GM12878 (cell line): ENCODE measurements at places on chromosomes 7 and 10. TPM values are rescaled to one million over a fixed set of nuclear protein-coding genes. Genes with fewer than 3 reads are reported as not detected.
A peak's percentile ranks its signal among the peaks of the same experiment; 100 is the strongest.

GRCh38 chr10:115441907-115442545, 348.9 kb downstream of the ATRNL1 start:
- no peaks in the 10 kb centered on the region for H3K4me1 ChIP-seq
- no peaks in the 10 kb centered on the region for H3K27me3 ChIP-seq
- DNase-seq: no peak
- no peak overlapping the region for H3K27ac ChIP-seq
- H3K36me3 ChIP-seq: no peaks in the 10 kb centered on the region

GRCh38 chr7:135253851-135254771, 20.5 kb downstream of the STRA8 start:
- H3K4me1 ChIP-seq: peaks cover 9% of the 10 kb centered on the region; the same call in 1 of the 2 replicates
- H3K36me3 ChIP-seq: no peaks in the 10 kb centered on the region
- no peak overlapping the region for H3K4me3 ChIP-seq
- H3K27me3 ChIP-seq: no peaks in the 10 kb centered on the region
- H3K27ac ChIP-seq: no peak overlapping the region
- no peak for DNase-seq

DNA sequence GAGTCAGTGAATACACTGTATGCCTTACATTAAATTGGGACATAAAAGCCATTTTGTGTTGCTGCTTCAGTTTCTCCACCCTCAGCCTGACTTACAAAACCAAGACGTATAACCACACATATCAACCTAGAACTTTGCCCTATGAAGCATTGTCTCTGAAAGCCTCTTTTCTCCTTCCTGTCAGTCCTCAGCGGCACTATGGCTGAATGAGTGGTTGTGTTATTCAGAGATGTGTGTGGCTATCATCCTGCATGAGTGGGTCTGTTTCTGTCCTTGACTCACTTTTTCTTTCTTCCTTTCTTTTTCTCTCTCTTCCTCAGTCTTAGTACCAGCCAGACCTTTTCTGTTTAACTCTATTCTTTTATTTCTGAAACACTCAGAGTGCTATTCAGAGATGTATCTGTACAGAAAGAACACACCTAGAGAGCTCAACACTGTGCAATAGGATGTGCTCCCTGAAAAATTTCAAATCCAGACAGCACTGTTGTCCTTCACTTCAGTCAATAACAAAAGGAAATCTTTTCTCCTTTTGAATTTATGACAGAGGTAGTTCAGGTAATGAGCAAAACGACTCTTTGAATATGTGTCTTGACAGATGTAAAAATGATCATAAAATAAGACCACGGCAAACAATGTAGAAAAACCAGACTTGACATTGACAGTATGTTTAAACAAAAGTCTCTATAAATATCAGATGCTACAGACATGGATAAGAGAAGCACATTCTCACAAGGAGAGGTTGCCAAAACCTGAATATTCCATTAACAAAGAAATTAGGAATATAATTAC, 163.3 kb upstream of the FEZF1 start:
- H3K27me3 ChIP-seq: no peaks in the 10 kb centered on the region
- DNase-seq: no peak
- no peak overlapping the region for H3K4me3 ChIP-seq
- H3K36me3 ChIP-seq: no peaks in the 10 kb centered on the region

DNA sequence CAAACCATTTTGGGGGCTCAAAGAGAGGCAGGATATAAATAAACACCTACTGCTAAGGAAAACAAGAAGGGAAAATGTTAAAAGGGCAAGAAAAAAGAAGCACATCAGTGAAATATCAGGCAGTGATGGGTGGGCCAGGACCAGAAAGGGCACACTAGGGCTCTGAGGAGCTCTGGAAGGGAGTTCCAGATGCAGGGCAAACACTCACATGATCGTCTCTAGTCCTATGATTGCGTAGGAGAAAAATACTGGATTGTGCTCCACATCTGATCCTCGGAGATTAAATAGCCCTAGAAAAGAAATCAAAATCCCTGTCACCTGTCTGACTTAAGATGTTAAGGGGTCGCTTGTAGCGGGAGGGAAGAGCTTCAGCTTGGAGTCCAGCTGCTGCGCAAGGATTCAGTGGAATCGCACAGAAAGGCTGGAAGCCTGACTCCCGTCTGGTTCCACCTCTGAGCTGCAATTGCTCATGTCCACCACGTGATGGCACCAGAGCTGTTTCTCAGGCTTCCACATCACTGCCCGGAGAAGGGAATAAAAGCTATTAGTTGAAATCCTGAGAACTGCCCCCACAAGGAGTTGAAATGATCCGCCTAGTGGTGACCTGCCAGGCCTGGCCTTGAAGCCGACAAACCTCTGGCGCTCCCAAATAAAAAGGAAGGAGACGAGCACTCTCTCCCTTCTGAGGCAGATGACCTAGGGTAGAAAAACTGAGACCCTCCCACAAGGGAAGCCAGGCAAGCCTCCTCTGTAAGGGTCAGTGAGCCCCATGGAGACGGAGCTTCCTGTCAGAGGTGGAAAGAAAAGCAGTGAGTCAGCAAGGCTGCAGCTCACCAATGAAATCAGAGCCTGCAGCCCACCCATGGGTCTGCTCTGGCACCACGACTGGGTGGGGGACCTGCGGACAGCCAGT, 39.2 kb downstream of the XPNPEP1 start:
- no peak overlapping the region for H3K27ac ChIP-seq
- peaks cover 15% of the 10 kb centered on the region for H3K4me1 ChIP-seq

- H3K4me3 ChIP-seq: no peak overlapping the region
- no peak for DNase-seq
- no peaks in the 10 kb centered on the region for H3K27me3 ChIP-seq
These were observed 57.7 kb upstream of the ZNRF2 start for GRCh38 chr7:30226614-30227268.

GRCh38 chr7:103851357-103851756, 138.1 kb downstream of the RELN start:
- H3K27ac ChIP-seq: no peak overlapping the region
- no peaks in the 10 kb centered on the region for H3K27me3 ChIP-seq
- no peaks in the 10 kb centered on the region for H3K36me3 ChIP-seq
- H3K4me1 ChIP-seq: no peaks in the 10 kb centered on the region

- DNase-seq: no peak
- no peaks in the 10 kb centered on the region for H3K27me3 ChIP-seq
- H3K4me1 ChIP-seq: no peaks in the 10 kb centered on the region
- peaks cover 2% of the 10 kb centered on the region; the same call in 1 of the 2 replicates for H3K36me3 ChIP-seq
- H3K27ac ChIP-seq: no peak overlapping the region
These were observed 99.1 kb downstream of the BMPR1A start for GRCh38 chr10:86855513-86855912.

- no peak overlapping the region for H3K27ac ChIP-seq
- H3K4me1 ChIP-seq: peaks cover 6% of the 10 kb centered on the region
- no peak for DNase-seq
- no peak overlapping the region for H3K4me3 ChIP-seq
- no peaks in the 10 kb centered on the region for H3K36me3 ChIP-seq
These were observed 12.1 kb downstream of the ATG9B start for GRCh38 chr7:151012031-151012692.

- no peak for DNase-seq
- no peaks in the 10 kb centered on the region for H3K4me1 ChIP-seq
- no peaks in the 10 kb centered on the region for H3K36me3 ChIP-seq
- no peak overlapping the region for H3K27ac ChIP-seq
- H3K27me3 ChIP-seq: no peaks in the 10 kb centered on the region
- H3K4me3 ChIP-seq: no peak overlapping the region
These were observed 121.5 kb upstream of the PRR15 start for GRCh38 chr7:29442146-29442545.

DNA sequence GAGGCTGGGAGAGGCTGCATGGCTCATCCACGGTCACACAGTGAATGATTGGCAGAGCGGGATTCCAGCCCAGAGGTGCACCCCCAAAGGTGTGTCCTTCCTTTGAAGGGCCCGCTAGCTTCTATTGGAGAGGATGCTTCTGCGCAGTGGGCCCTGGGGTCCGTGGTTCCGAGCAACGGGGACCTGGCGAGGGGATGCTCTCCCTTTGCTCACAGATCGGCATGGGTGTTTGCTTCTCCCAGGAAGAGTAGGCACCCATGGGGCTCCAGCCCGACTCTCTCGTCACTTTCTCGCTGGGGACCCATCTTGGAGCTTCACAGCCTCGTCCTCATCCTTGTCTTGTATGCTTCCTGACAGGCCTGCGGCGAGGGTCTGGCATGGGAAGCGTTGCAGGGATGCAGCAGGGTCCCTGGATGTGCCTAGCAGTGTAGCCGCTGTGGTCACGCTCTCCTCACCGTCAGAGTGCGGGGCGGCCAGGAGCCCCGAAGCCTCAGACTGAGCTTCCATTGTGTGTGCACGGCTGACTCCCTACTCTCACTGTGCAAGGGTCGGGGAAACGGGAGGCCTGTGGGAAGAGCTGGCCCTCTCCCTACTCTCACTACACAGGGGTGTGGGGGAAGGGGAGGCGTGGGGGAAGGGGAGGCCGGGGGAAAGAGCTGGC, 538.5 kb upstream of the FOXK1 start:
- no peaks in the 10 kb centered on the region for H3K27me3 ChIP-seq
- no peak for DNase-seq
- H3K36me3 ChIP-seq: no peaks in the 10 kb centered on the region
- H3K4me3 ChIP-seq: no peak overlapping the region
- no peaks in the 10 kb centered on the region for H3K4me1 ChIP-seq

DNA sequence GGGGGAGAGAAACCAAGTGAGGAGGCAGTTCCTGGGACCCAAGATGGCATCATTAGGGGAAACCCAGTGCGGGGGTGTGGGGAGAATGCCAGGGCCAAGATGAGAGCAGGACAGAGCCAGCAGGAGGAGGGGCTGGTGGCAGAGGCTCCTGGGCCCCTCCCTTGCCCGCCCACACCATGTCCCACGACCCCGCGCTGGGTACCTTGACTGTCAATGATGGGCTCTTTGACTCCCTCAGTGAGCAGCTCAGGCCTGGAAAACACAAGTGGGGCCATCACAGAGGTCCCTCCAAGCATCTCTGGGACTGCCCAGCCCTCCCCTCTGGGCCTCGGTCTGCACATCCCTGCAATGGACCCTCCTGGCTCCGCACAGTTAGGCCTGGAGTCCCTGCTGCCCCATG, 75.4 kb downstream of the RABGEF1 start:
- peaks cover 6% of the 10 kb centered on the region for H3K4me1 ChIP-seq
- H3K27me3 ChIP-seq: no peaks in the 10 kb centered on the region
- no peak overlapping the region for H3K4me3 ChIP-seq
- no peaks in the 10 kb centered on the region; the same call in 1 of the 2 replicates for H3K36me3 ChIP-seq
- H3K27ac ChIP-seq: no peak overlapping the region

DNA sequence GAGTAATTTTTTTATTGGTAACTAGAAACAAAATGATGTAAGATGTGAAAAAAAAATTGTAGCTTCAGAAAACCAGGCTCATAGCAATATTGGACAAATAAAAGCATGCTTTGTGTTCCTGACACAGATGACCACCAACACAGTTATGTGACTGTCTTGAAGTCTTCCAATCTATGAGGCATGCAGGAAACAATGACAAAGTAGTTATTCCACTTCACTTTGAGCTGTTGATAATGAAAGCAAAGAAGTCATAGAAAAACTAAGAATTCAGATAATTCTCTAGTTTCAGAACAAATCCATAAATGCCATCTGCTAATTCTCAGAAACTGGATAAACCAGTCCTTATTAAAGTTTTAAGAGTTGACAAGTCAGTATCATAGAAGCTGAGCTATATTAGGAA, 378.4 kb upstream of the SEMA3D start:
- no peak for DNase-seq
- H3K27ac ChIP-seq: no peak overlapping the region
- H3K4me3 ChIP-seq: no peak overlapping the region
- no peaks in the 10 kb centered on the region for H3K27me3 ChIP-seq

- H3K4me3 ChIP-seq: no peak overlapping the region
- H3K27ac ChIP-seq: no peak overlapping the region
- no peaks in the 10 kb centered on the region for H3K36me3 ChIP-seq
- DNase-seq: peak; percentile 36
- no peaks in the 10 kb centered on the region for H3K27me3 ChIP-seq
These were observed 196.8 kb downstream of the SKAP2 start for GRCh38 chr7:26667514-26668133.

- no peaks in the 10 kb centered on the region for H3K27me3 ChIP-seq
- peaks cover 33% of the 10 kb centered on the region for H3K4me1 ChIP-seq
- no peak for DNase-seq
These were observed 2.1 kb upstream of the ADAM8 start for GRCh38 chr10:133278577-133279265.

GRCh38 chr7:80612880-80613279, 25.6 kb upstream of the CD36 start:
- no peaks in the 10 kb centered on the region for H3K4me1 ChIP-seq
- DNase-seq: no peak
- H3K36me3 ChIP-seq: no peaks in the 10 kb centered on the region
- no peak overlapping the region for H3K27ac ChIP-seq
- H3K27me3 ChIP-seq: no peaks in the 10 kb centered on the region

Gene NRG3
- 0.41 and 0.45 TPM in 2 replicates for total RNA-seq

Gene LRRC61
- 28.9 and 31.1 TPM in 2 replicates for total RNA-seq

Gene CHN2
- total RNA-seq: 0.27 and 0.33 TPM in 2 replicates

Gene SOSTDC1
- not detected in 2 replicates for total RNA-seq

Gene SPDYE18
- 0.74 TPM in 1 of 2 replicates, not detected in the other for total RNA-seq

Gene SDK1
- 0.33 TPM in 1 of 2 replicates, not detected in the other for total RNA-seq

Gene CDK6
- total RNA-seq: 110 and 118 TPM in 2 replicates

Gene AZGP1
- 0.64 and 1.1 TPM in 2 replicates for total RNA-seq

Gene STEAP1B
- total RNA-seq: not detected in 2 replicates
